Ovary (tissue), 10 donors: ENCODE measurements at places on chromosomes 2 and 18.

GRCh38 chr2:83229443-83229842, 1229.6 kb downstream of the SUCLG1 start:
- DNase-seq = no peak

- DNase-seq = no peak
These were observed 41.9 kb downstream of the ITGB6 start for GRCh38 chr2:160157861-160158829.

DNA sequence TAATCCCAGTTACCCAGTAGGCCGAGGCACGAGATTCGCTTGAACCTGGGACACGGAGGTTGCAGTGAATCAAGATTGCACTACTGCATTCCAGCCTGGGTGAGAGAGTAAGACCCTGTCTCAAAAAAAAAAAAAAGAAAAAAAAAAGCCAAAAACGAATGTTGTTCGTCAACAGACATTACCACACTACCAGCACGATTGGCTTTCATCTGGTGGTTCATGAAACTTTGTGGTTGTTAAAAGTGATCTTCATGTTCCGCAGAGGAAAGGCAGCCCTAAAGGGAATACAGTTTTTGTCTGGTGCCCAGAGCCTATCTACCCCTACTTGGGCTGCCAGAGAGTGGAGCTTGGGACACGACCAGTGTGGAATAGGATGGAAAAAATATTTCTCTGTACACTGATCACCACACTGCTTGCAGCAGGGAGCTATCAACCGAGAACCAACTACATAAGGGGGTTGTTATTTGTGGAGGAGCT, 13.6 kb upstream of the CXCR4 start:
- DNase-seq = no peak

- no peak for DNase-seq
These were observed 133.4 kb downstream of the RTP5 start for GRCh38 chr2:242002944-242003343.

GRCh38 chr2:25587361-25587760, 86.0 kb downstream of the DTNB start:
- no peak for DNase-seq

DNA sequence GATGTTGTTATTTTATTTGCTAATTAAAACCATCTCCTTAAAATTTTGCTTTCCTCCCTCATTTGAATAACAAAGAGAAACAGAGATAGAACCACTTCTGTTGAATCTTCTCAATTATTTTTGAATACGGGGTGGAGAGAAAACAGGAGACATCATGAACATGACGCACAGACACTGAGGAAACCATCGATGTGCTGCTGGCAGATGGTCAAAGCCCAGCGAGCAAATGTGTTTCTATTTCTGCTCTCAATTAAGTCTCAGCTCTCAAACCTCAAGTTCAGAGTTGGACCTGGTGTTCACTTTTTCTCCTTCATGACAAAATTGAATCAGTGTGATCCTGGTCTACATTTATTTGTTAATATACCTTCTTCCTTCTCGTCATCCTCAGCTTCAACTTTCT, 36.1 kb upstream of the TWIST2 start:
- no peak for DNase-seq

- DNase-seq = no peak
These were observed 89.5 kb downstream of the ACKR3 start for GRCh38 chr2:236658974-236659757.

GRCh38 chr2:47218899-47219525, 63.9 kb upstream of the STPG4 start:
- DNase-seq = no peak

- DNase-seq = no peak
These were observed 37.8 kb downstream of the GORASP2 start for GRCh38 chr2:170966648-170967396.

DNA sequence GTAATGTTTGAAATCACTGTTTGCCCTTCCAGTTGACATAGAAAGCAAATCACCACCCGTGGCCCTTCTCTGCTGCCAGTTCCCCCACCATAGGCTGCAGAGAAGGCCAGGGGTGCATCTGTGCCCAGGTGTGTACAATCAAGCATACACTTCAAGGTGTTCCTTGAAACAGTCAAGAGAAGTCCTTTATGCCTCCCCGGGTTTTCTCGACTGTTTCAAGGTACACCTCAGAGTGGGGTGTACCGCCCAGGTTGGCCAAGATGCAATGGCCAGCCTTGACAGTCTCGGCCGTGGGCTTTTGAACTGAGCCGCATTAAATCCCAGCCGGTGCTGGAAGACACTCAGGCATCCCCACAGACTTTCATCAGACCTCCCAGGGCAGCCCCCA, 21.0 kb upstream of the ATP9B start:
- no peak for DNase-seq

DNA sequence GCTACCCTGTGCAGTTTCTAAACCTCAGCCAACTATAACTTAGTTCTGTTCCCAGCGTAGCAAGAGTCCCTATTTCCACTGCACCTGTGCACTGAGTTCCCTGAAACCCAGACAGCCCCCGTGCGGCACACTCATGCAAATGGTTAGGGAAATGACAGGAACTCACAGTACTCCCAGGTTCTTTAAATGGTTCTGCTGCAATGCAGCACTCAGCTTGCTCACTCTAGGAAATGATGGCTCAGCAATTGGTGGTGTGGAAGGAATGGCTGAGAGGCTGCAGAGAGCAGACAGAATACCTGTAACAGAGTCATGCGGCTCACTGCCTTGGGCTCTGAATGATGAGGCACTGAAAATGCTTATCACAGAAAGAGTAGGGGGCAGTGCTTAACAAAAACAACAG, 143.0 kb downstream of the RAD51AP2 start:
- DNase-seq = no peak

- DNase-seq = no peak
These were observed 127.9 kb upstream of the NOL4 start for GRCh38 chr18:34352385-34353163.

DNA sequence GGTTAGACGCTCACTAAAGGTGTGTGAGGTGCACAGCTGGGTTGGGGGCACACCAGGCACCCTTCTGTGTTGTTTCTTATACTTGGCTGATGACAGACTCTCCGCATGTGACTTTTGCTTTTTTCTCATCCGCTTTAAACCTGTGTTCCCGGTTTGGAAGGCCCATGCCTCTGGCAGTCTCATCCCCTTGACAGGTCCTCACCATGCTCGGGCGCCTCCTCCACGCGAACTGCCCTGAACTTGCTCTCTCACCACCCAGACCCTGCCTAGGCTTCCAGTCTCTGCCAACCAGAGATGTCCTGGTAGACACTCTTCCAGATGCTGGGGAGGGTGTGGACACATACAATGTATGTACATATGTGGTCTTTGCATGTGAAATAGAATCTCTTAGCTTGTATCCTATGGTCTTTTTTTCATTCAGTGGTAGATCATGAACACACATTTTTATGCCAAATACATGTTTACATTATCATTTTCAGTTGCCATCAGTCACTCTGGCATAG, 79.8 kb downstream of the LIMS1 start:
- no peak for DNase-seq

DNA sequence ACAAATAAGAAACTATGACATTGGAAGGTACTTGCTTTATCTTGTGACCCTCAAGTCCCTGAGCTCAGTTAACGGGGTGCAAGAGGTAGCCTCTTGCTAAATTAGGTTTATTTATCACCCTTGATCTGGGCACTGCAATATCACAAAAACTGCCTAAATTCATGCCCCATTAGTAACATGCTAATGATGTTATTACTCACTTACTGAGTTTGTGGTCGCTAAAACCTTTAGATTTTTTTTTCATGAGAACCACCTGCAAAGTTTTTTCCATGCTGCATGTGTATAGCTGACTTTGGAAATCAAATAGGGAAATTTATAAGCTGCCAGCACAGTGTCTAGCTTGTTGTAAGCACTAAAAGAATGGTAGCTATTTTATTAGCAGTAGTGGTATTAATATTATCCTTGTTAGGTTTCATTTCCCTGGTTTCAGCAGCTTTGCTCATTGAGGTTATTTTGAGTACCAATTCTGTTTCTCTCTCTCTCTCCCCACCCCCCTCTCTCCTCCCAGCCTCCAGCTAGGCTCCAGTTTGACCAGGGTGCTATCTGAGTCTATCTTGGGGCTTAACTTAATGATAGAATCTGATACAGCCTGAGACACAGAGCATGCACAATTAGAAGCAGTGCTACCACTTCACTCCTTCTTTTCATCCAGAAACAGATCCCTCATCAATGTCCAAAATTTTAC, 88.7 kb upstream of the ATP8B1 start:
- DNase-seq = no peak

- DNase-seq = no peak
These were observed 120.9 kb upstream of the NRP2 start for GRCh38 chr2:205561441-205561840.

DNA sequence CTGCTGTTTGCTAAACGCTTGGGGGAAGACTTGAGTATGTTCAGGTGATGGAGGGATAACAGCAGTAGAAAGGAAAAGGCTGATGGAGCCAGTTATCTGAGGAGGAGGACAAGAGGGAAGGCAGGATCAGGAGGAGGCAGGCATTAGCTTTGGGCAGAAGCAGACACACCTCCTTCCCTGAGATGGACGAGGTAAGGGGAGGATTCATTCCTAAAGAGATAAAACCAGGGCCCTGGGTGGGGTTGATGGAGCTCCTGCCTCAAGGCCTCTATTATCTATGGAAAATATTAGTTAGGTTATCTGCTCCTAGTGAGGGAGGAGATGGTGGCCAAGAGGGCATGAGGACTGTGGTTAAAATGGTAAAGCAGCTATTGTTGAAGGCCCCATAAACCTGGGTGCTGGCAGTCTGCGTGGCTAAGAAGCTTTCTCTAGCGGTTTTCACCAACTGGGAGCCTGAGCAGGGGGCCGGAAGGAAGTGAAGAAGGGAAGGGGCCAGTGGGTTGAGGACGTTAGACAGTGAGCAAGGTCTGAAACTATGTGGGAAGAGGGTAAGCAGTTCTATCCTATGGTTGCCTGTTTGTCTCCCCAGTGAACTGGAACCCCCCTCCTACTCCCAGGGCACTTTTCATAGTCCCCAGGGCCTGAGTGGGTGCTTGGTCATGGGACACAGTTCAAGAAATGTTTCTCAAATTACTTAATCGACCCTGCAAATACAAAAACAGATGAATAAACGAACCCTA, 56.6 kb upstream of the HK2 start:
- DNase-seq = no peak

DNA sequence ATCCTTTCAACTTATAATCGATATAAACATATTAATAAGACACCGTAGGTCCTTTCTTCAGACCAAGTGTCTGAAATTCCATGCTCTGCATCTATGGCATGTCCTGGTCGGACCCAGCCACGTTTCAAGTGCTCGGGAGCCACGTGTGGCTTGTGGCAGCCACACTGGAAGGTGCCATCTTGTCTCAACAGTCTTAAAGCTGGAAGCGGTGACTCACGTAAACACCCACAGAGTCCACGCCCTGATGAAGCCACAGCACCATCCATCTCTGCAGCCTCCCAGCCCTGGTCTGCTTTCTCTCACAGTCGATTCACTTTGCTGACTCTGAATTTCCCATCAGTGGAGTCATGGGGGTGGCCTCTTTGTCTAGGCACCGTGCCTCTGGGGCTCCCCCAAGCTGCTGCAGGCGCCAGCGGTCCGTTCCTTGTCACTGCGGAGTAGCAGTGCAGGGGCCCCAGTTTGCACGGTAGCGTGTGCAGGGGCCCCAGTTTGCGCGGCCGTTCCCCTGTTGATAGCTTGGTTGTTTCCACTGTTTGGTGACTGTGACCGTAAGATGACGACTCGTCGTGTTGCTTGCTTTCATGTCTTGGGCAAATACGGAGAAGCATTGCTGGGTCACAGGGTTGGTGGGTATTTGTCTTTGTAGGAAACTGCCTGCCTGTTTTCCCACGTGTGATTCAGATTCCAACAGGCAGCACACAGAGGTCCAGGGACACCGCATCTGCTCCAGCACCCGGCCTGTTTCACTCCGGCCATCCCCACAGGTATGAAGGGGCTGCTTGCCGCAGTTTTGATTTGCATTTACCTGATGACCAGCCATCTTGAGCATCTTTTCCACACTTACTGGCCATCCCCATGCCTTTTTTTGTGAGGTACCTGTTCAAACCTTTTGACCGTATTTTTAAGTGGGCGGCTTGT, 240.3 kb downstream of the HDAC4 start:
- peak; percentile 7 for DNase-seq

DNA sequence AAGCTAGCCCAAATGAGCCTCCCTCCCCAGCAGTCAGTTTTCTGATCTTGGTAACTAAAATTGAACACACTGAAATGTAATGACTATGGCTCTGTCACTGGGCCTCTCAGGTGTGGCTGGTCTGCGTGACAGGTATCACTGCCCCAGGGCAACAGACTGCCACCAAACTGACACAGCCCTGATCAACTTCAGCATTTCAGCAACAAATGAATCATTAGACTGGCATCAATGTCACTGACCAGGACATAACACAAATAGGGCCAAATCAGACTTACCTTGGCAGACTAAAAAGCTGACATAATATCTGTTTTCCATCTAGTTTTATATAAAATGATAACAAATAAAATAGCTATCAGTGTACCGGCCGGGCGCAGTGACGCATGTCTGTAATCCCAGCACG, 290.8 kb upstream of the CHAC2 start:
- DNase-seq = no peak

DNA sequence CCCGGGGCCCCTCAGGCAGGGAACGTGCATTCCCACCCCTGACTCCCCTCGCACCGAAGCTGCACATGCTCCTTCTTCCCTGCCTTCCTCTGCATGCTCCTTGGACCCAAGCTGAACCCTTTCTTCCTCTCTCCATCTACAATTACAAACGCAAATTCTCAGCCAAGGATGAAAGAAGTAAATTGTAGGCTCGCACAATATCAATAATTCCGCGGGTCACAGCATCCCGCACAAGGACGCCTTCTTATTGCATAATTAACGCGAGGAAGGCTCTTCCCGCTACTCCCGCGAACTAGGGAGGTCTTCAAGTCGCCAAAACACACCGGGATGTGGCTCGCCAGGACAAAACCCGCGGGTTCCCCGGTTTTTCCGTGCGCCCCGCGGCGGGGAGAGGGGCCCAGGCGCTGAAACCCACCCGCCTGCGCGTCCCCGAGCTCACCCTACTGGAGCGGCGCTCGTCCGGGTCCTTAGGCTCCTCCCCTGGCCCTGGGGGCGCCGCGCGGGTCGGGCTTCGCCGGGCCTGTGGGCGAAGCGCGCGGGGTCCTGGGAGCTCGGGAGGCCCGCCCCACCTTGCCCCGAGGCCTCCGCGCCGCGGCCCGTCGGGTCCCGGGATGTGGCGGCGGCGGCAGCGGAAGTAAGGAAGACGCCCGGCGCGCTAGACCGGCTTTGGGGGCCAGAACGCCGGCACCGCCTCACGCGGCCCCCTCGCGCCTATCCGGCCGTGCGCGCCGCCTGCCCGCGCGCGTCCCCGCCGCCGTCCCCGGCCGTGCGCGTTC, at the start of gene CHST10:
Gene CHST10 (minus strand): TSS at position 734 of the 776 bp plus-strand sequence. CDS start 10,993 bp downstream, outside the sequence.
- DNase-seq = peak; percentile 54

- DNase-seq = no peak
These were observed 29.1 kb downstream of the AFG3L2 start for GRCh38 chr18:12347895-12348294.
